ENCODE measurements at places on chromosomes 2 and 18.

GRCh38 chr2:196370381-196370780 is 199.0 kb upstream of the STK17B start:
- no peak for DNase-seq

DNA sequence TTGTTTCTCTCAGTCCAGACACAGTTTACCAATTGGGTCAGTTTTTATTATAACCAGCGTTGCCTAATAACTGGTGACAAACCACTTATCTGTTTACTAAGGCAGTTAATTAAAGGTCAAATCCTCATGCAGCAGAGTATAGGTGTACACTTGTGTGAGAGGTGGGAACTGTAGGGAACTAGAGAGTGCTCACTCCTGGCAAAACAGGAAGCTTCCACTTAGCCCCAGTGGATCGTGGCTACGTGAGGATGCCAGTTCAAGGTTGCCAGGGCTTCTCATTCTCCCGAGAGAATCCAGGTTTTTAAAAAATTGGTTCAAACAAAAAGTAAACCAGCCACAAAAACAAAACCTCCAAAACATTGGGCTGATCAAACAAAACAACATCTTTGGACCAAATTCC is 8.1 kb downstream of the CYBRD1 start:
- no peak for DNase-seq

GRCh38 chr2:187527262-187527661 is 27.0 kb downstream of the TFPI start:
- no peak for DNase-seq

DNA sequence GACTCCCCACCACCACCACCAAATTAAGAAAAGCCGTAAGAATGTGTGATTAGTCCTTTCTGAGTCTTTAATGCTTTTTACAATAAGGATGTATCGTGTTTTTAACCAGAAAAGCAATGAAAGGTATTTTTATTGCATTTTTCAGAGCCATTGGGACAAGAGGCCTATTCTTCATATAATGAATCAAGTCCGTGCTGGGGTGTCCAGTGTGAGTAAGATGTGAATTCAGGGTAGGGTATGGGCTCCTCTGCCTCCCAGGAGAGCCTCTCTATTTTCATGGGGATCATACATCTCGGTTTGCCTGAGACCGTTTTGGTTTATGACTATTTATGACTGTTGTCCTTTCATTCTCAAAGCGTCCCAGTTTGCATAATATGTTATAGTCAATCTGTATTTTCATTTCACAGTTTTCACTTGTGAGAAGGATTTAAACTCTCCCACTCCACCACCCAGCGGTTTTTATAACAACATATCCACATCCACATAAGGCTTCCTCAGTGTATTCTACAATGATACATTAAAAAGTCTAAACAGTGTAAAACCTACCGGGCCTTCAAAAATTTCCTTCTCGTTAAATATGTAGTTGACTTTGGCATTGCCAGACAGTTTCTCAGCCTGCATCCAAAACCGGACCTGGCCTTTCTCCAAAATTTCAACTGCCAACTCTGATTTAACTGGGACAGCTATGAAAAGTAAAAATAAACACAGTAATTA is 80.8 kb upstream of the LPIN2 start:
- no peak for DNase-seq

DNA sequence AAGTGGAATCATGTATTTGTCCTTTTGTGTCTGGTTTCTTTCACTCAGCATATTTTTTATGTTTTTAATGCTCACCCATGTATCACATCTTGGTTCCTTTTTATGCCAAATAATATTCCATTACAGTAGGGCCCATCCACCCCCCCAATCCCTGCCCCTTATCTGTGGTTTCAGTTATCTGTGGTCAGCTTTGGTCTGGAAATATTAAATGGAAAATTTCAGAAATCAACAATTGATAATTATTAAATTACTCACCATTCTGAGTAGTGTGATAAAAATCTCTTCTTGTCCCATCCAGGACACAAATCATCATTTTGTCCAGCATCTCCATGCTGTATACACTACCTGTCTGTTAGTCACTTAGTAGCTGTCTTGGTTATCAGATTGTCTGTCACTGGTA is 66.7 kb downstream of the BIRC6 start:
- no peak for DNase-seq

DNA sequence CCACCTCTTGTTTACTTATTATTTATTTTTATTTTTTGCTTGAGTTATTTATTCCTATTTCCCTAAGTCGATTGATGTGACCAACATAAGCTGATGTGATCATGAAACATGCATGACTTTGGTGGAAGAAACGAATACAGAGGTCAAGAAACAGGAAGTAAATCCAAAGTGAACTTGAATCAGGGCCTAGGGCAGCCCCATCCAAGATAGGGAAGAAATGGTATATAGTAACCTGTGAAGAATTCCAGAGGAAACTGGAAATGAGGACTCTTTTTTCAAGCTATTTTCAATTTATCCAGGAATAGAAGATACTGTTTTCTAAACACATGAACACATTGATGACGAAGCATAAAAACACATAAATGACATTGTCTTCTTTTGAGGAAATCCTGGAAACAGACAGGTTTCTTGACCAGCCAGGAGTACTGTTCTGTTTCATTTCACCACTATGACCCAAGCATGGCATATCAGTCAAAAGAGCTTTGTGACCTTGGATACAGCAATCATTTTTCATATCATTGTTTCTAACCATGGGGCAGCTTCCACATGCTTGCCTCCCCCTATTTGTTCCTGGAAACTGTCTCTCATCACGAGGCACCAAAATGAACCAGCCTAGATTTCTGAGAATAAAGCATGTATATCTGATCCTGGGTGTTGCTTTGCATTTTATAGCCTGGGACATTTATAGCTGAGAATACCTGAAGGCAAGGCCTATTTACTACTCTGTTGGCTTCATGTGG is 9.1 kb upstream of the LCLAT1 start:
- DNase-seq = no peak

GRCh38 chr2:136129601-136130000 is 11.7 kb upstream of the CXCR4 start:
- DNase-seq = no peak

GRCh38 chr2:62192811-62193210 is 3.1 kb upstream of the B3GNT2 start:
- no peak for DNase-seq

DNA sequence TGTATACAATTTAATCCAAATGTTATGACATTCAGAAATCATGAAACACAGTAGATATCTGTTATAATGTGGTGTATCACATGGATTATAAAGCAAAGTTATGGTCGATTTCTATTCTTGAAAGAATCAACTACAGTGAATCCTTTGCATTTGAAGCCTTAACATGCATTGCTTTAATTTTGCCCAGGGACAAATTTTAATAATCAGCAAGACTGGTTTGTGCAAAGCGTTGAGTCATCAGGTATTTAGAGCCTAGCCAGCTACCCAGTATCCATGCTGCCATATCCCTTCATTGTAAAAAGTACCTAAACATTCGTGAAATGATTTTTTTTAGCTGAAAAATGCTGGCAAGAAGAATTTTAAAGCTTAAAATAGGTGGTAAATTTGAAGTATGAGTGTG is 8.9 kb upstream of the SPDYA start:
- DNase-seq = no peak
